Tongue (tissue), 3 donors: ENCODE measurements at places on chromosomes 16 and 17. TPM values are rescaled to one million over a fixed set of nuclear protein-coding genes. Genes with fewer than 3 reads are reported as not detected.

DNA sequence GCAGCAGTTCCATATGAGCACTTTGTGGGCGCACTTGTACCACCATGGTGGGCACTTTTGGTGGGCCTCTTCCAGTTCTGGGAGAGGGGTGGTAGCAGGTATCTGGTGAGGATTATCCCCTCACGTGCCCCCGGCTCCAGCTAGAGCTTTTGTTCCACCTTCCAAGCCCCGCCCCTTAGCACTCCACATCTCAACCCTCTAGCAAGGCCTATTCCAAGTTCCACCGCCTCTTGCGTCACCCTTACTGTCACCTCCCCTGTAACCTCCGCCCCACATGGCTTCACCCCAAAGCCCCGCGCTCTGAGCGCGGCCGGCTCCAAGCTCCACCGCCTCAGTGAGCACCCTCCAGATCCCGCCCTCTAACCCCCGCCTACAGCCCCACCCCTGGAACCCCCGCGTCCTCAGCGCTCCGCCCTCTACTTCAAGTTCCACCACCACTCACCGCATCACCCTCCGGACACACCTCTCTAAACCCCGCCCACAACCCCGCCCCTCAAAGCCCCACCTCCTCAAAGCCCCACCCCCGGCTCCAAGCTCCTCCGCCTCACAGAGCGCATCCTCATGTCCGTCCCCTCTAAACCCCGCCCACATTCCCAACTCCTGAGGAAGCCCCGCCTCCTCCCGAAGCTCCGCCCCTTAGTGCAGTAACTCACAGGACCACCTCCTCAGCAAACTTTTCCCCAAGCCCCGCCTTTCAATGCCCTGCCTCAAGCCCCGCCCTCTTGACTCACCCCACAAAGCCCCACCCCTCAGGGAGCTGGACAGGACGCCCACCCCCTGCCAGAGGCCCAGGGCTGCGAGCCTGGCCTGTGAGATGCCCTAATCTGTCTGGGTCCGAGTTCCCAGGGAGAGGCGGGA is 11.1 kb downstream of the SCN4A start:
- peak; percentile 72 for DNase-seq

- DNase-seq, result peak; percentile 97
Observed at GRCh38 chr17:57911834-57912673, 43.2 kb downstream of the CUEDC1 start.

DNA sequence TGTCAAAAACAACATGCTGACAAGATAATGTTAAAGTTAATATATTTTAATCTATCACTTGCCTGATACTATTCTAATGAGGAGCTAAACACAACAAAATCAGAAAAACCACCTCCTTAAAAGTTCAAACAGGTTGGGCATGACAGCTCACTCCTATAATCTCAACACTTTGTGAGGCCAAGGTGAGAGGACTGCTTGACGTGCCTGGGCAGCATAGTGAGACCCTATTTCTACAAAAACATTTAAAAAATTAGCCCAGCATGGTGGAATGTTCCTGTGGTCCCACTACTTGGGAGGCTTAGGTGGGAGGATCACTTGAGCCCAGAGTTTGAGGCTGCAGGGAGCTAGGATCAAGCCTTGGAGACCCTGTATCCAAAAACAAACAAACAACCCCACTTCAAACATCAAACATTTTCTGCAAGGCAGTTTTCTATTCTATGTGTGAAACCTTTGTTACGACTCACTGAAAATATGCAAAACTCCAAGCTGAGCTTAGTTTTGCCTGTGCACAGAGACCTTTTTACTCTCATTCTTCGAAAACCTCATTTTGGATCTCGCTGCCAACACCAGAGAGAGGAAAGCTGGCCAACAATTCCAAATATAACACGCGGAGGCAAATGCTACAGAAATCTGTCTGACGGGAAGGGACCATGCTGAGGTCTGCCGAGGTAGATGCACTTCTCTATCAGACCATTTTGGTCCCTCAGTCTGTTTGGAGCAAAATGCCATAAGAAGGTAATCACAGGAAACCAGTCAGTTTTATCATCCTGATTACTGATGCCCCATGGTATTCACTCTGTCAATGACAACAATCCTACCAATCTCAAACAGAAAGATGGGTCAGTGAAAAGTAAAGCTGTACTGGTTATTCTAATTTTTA is 6.2 kb downstream of the PHF12 start:
- DNase-seq, result no peak

Gene GRB7
- total RNA-seq, result 11.4 TPM

Gene MYH8
- total RNA-seq, result 4,616 TPM

- DNase-seq, result no peak
Observed at GRCh38 chr16:67446968-67447507, 16.1 kb downstream of the HSD11B2 start.
